ENCODE measurements at places on chromosomes 13 and 19. TPM values are rescaled to one million over a fixed set of nuclear protein-coding genes. Genes with fewer than 3 reads are reported as not detected.

DNA sequence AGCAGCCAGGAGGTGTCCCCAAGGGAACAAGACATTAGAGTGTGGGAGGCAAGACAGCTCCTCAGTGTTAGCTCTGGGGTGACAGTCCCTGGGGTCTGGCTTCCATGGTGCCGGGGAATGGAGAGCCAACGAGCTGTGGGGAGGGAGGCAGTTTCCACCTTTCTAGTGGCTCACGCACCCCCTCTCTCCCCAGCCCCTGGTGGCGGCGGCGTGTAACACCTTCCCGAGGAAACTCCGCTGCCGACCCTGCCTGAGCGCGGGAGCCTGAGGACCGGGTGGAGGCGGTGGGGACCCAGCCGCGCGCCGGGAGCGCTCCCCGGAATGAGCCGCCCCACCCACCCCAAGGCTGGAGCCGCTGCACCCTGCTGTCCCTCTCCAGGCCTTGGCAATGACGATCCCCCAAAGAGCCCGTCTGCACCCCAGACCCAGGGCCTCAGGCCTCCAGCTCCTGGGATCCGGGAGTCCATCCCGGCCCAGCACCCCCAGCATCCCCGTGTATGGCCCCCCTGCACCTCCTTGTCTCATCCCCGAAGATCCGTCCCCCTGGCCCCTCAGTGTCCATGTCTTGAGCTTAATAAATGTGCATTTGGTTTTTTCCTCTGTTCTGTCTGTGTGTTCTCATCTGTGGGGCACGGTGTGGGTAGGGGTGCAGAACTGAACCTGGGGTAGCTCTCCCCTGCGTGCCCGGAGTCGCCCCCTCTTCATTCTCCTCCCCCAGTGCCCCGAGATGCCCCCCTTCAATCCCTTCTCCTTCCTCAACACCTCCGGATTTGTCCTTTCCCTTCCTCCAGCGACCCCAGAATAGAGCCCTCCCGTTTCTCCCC, 622 bp upstream of the FXYD5 start:
- no peak for DNase-seq

GRCh38 chr19:16226878-16227836, 29.4 kb downstream of the AP1M1 start:
- DNase-seq = no peak

Gene ELOF1
- 29.6 TPM for total RNA-seq

Gene KLC3
- total RNA-seq = 0.17 TPM

DNA sequence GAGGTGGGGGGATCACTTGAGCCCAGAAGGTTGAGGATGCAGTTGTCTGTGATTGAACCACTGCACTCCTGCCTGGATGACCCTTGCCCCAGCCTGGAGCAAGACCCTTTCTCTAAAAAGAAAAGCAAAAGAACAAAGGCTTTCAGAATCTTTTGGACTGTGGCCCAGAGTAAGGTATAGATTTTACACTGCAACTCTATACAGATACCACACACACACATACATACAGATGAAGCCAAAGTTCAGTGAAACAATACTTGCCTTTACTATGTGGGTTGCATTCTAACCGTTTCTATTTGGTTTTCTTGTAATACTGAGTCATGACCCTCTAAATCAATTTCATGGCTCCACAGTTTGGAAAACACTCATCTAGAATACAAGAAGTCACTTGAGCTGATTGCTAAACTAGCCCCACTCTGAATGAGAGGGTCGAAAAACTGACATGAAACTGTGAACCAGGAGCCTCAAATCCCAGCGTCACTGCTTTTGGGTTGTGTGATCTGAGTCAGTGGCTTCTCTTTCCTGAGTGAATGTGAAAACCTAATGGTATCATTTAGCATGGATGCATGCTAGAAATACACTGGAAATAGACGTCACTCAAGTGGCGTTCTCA, 756.1 kb downstream of the UQCRFS1 start:
- no peak for DNase-seq

Measured in fibroblast of lung (primary cell).